ENCODE measurements at places on chromosomes 3 and 15. TPM values are rescaled to one million over a fixed set of nuclear protein-coding genes. Genes with fewer than 3 reads are reported as not detected.

The GCHFR gene
- total RNA-seq, result 58.7 TPM

The EIF5A2 gene
- total RNA-seq, result 1.6 TPM

DNA sequence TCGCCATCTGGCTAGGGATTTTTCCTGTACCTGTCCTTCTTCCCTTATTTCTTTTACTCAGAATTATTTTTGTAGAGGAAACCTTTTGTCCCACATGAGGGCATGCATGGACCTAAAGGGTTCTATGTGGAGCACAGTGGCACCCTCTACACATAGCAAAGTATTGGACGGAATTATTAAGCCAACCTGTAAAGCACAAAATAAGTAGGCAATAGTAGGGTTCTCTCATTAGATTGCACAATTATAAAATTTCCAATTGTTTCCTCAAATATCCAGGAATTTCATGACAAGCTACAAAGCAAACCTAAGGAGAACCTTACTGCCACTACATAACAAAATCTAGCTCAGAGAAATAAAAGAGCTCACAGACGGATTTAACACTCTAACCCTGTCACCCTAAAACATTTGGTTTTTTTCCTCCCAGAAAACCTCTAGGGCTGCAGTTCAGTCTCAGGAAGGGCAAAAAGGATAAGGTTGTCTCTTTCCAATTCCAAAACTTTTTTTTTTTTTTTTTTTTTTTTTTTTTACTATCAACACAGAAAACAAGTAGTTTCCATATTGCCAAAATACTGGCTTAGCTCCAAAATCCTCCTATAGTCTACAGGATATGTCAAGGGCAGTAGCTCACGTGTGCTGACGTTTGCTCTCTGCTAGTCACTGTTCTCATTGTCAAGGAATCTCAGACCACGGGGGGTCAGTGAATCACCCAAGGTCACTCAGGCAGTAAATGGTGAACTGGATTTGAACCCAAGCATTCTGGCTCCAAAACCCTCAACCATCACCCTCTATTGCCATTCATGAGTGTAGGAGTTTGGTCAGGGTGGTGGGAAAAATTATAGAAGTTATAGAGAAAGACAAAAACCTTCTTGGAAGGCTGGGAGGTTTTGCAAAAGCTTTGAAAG, 52.3 kb downstream of the NCEH1 start:
- DNase-seq, result no peak

DNA sequence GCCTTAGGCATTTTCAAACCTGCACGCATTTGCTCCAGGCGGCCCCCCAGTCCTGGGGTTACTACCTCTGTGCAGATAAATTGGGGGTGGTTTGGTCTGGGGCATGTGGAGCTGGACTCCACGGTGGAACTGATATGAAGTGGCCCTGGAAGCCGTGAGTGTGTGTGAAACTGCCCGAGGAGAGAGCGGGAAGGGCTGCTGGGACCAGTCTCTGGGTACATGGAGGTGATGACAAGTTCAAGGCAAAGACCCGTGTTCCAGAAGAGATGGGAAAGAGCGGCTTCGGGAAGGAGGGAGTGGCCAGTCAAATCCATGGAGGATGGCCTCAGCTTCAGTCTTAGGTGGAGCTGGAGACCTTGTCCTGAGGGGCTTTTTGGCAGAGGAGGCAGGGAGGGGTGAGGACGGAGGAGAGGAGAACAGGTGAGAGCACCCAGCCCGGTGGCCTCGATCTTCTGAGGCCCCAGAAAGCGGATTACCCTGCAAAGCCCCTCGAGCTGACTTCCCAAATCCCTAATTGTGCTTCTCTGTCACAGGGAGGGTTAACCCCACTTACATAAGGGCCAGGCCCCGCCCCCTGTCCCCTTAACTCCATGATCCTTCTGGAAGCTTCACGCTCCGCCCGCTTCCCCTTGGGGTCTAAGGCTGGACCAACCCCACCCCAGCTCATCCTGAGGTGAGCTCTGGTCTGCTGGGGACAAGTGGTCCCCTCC, 1.9 kb upstream of the NR2E3 start:
- no peak for DNase-seq

GRCh38 chr3:114285648-114286230, 8.1 kb upstream of the TIGIT start:
- DNase-seq, result no peak

GRCh38 chr15:44657378-44657777, 6.1 kb downstream of the SPG11 start:
- no peak for DNase-seq

GRCh38 chr15:64344651-64345294, 11.2 kb downstream of the CSNK1G1 start:
- no peak for DNase-seq
